ENCODE measurements at places on chromosomes 12 and 14.

DNA sequence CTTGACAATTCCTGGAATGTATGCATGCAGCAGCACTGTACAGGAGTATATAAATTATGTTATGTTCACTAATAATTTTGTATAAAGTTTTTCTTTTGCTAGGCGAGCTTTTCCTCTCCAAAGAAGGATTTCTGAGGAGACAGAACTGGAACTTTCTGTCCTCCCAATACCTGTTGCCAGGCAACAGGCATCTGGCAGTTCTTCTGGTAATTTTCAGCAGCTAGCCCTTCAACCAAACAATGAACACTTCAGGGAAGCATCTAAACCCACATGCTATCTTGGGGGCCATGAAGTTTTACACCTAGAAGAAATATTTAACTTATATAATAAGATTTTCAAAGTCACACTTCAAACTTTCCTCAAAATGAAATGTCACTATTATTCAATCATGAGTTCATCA, 162.9 kb upstream of the SYT10 start:
- H3K36me3 ChIP-seq = no peaks in the 10 kb centered on the region
- H3K4me3 ChIP-seq = no peak overlapping the region
- DNase-seq = no peak

GRCh38 chr14:50018201-50018932, 98.0 kb downstream of the VCPKMT start:
- peak overlapping the region; percentile 24 for H3K27ac ChIP-seq
- no peaks in the 10 kb centered on the region for H3K4me1 ChIP-seq
- no peaks in the 10 kb centered on the region for H3K36me3 ChIP-seq
- no peaks in the 10 kb centered on the region for H3K27me3 ChIP-seq
- no peak for DNase-seq

GRCh38 chr12:14946162-14946561, 7.8 kb upstream of the ERP27 start:
- peaks cover 43% of the 10 kb centered on the region for H3K36me3 ChIP-seq
- H3K4me3 ChIP-seq = no peak overlapping the region
- no peak for DNase-seq
- H3K27me3 ChIP-seq = no peaks in the 10 kb centered on the region
- H3K4me1 ChIP-seq = peaks cover 7% of the 10 kb centered on the region

- peak overlapping the region; percentile 97 for H3K27ac ChIP-seq
- no peaks in the 10 kb centered on the region for H3K36me3 ChIP-seq
- DNase-seq = no peak
- H3K27me3 ChIP-seq = no peaks in the 10 kb centered on the region
- H3K4me1 ChIP-seq = peaks cover 51% of the 10 kb centered on the region
Observed at GRCh38 chr14:54649056-54649455, 82.1 kb downstream of the SAMD4A start.
